Stimulated activated CD4-positive, alpha-beta T cell treated with anti-CD3 and anti-CD28 coated beads, TNF-alpha, amount 100 ng/mL, for 1 hour (primary cell): ENCODE measurements at places on chromosomes 4 and X.

DNA sequence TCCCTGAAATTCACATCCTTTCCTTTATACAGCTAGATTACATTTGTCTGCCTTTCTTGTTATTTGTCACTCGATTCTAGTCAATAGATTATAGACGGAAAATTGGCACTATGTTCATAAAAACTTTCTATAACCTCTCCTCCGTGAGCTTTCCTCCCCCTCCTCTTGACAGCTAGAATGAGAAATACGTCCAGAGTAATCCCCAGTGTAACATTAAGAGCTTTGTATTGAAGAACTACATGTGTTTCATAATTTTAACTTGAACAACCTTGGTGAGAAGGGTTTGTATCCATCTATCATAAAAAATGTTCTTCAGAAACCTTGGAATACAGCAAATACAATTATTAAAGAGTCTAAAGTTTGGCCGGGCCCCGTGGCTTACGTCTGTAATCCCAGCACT is 1707.4 kb downstream of the PCDH7 start:
- DNase-seq: no peak

- no peak for DNase-seq
Measured at GRCh38 chr4:95528388-95528948, 20.3 kb downstream of the UNC5C start.

DNA sequence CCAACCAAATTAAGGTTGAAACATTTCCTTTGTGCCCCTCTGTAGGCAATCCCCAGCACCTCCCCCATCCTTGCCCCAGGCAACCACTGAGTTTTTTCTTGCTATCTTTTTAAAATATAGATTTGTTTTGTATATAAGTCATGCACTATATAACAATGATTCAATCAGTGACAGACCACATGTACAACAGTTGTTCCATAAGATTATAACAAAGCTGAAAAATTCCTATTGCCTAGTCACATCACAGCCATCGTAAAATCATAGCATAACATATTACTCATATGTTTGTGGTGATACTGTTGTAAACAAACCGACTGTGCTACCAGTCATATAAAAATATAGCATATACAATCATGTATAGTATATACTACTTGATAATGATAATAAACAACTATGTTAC is 211.9 kb upstream of the NRK start:
- DNase-seq: no peak

DNA sequence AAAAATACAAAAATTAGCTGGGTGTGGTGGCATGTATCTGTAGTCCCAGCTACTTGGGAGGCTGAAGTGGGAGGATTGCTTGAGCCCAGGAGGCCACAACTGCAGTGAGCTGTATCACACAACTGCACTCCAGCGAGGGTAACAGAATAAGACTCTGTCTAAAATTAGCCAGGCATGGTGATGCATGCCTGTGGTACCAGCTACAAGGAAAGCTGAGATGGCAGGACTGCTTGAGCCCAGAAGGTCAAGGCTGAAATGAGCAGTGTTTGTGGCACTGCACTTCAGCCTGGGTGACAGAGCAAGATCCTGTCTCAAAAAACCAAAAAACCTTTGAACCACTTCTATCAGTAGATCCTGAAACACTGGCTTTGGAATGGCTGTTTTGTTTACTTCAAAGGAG is 10.2 kb downstream of the GRSF1 start:
- no peak for DNase-seq

DNA sequence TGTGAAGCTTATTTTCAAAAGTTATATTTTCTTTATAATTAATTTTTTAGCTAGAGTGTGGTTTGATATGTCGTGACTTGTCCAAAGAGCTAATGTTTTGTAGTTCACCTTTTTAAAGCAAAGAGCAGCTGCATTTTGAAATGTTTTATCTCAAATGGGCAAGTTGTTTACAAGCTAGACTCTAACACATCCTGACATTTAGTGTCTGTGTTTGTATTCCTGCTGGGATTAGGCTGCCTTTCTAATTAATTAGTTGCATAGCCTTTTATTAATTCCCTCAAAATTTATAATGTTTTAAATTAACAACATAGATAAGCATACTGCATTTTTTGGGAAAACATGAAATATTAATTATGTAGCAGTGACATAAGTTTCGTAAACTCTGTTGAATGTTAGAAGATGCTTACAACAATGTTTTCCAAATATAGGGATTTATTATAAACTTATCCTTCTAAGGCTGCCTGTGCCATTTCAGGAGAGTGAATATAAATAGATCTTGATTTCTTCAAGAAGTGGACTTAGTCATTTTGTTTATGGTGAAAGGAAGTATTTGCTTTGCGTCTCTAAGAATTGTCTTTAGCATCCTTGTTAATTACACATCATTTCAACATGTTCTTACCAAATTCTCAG is 37.7 kb upstream of the NUDT6 start:
- DNase-seq: no peak

DNA sequence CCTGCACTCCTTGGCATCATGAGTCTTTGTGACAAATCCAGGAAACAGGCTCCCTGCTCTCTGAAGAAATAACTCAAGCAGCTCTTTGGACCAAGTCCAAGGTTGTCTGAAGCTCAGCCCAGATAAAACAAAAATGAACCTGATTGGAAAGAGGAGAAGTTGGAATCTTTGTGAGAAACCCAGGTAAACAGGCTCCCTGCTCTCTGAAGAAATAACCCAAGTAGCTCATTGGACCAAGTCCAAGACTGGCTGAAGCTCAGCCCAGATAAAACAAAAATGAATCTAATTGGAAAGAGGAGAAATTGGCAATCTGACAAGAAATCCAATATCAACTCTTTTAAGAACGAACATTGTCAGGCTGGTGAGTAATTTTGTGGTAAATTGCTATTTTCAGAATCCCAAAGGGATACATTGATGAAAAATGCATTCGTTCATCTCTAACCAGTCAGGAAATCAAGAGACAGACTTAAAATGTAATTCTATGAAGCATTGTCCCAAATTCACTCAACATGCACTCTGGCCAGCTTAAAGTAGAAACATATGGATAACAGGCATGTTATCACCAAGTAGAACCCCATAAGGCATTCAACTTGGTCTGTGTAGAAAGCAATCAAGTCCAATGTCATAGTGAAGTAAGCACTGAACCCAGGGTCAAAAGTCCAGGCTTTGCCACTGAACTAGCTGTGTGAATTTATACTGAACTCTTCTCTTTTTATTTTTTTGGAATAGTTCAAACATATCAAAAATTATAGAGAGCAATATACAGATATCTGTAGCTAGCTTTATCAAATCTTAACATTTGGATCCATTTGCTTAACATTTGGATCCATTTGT is 16.8 kb upstream of the NFXL1 start:
- no peak for DNase-seq

DNA sequence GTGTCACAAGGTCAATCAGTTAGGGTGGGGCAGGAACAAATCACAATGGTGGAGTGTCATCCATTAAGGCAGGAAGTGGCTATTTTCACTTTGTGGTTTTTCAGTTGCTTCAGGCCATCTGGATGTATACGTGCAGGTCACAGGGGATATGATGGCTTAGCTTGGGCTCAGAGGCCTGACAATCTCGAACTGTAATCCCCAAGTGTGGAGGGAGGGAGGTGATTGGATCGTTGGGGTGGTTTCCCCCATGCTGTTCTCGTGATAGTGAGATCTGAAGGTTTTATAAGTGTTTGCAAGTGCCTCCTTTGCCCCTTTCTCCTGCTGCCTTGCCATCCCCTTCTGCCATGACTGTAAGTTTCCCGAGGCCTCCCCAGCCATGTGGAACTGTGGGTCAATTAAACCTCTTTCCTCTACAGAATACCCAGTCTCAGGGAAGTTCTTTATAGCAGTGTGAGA is 36.7 kb upstream of the STS start:
- DNase-seq: no peak

GRCh38 chrX:8364369-8365141 is 100.1 kb upstream of the VCX3B start:
- no peak for DNase-seq
